Tibial nerve (tissue), 4 donors: ENCODE measurements at places on chromosomes 11 and 22.

DNA sequence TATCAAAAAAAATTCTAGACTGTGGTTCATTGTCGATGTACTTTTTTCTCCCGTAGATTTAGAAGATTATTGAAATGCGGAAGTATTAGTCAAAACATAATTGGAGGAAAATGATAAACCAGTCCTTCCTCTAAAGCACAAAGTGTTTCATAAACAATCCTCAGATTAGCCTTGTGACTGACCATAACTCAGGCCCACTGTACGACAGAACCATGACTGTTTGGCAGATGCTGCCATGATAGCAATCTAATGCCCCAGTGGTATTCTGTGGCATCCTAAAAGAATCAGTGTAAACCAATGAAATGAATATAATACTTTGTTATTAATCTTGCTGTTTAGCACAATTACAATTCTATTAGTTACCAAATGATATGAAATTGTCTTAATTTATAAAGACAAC is 127.0 kb upstream of the CTSC start:
- no peak for DNase-seq

GRCh38 chr11:63586451-63587166 is 23.4 kb upstream of the PLAAT2 start:
- DNase-seq, result no peak

- no peak for DNase-seq
Measured at GRCh38 chr11:78161962-78162371, 22.5 kb upstream of the ALG8 start.

- DNase-seq, result no peak
Measured at GRCh38 chr11:47686151-47686550, 29.0 kb downstream of the AGBL2 start.

DNA sequence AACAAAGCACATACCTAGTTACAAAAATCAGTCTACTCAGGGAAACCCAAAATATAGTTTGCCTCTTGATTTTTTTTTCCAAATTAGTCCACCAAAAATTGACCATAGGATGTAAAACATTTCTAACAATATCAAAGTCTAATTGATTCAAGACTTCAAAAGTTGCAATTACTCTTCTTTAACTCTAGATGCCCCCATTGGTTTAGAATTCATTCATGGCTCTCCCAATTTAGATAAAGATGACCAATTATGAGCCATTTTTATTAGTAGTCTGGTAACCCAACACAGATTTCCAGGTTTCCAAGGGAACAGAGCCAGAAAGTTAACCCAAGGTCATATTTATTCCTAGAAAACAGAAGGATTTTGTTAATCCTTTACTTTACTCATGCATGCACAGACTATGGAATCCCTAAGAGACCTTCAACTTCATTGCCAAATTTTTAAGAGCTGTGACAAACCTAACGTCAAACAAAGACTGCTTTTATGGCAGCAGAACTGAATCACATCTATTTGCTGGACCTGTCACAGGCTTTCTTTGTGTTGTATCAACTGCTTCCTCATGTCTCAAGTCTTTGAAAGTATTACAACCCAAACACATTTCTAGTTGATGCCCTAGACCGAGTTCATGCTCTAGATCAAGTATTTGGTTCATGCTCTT is 55.3 kb downstream of the C22orf42 start:
- no peak for DNase-seq

- no peak for DNase-seq
Measured at GRCh38 chr22:32916025-32916424, 114.5 kb downstream of the TIMP3 start.

DNA sequence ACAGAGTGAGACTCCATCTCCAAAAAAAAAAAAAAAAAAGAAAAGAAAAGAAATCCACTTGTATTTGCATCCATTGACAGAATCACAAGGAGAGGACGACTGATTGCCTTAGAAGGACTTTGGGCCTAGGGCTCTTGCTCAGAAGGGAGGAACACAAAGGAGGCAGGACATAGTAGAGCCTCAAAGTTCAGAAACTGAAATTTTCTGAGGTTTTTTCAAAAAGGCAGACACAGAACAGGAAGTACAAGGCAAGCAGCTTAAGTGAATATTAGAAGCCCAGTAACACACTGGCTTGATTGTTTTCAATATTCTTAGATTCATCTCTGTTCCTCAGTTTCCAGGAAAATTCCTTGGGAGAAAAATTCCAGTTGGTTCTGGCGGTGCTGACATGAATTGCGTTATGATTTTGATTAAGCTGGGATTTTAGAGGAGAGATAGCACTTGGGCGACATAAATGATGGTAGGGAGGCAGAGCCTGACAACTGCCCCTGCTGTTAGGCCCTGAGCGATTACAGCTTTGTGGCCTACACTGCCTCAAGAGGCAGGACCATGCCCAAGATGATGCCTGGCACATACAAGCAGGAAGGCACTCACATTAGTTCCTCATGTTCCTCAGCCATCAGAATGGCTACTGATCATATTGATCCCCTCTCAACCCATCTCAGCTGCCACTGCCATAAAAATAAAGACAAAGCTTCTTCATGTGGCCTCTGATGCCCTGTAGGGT is 15.3 kb downstream of the CLPB start:
- DNase-seq, result no peak

DNA sequence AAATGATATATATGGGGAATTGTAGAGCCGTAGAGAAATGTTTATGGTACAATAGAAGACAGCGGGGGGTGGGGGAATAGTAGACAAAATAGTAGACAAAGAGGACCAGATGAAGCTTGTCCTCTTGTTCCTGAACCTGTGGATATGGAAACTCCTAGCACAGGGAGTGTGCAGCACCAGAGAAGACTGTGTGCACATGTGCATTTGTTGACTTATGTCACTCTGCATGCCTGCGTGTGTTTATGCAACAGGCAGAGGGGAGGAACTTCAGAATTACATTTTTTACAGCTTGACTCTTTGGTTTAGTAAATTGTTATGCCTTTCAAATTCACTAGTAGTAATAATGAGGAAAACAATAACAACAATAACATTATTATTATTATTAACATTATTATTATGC is 36.0 kb downstream of the TENM4 start:
- DNase-seq, result no peak

GRCh38 chr11:114614127-114614720 is 18.6 kb upstream of the NXPE4 start:
- DNase-seq, result no peak

DNA sequence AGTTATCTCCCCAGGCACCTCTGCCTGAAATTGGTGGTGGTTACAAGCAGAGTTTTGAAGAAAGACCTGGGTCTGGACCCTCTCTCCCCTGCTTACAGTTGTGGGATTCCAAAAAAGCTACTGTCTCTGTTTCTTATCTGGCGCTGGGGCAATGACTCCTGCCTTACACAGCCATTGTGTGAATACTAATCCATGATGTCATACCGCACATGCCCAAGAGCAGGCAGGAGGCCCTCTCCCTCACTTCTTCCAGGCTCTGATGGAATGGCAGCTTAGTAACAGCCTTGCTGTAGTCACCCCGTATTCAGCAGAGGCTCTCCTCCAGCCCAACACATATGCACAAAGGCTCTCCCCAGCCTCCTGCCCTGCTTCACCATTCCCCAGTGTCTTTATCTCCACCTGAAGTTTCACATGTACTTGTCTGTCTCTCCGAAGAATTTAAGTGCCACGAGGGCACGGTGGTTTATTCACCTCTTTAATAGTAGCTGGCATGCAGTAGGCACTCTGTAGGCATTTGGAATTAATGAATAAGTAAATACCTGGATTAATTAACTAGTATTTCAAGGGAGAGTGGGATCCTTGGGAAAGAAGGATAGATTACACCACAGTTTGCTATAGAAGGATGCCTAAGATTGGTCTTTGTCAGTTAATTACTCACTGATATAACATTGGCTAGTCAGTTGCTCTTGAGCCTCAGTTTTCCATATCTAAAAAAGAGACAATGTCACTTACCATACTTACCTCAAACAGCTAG is 165.6 kb downstream of the ETS1 start:
- no peak for DNase-seq

GRCh38 chr11:60910711-60911380 is 3.1 kb upstream of the TMEM109 start:
- no peak for DNase-seq

GRCh38 chr22:19990188-19990587 is 26.4 kb downstream of the ARVCF start:
- DNase-seq, result no peak

GRCh38 chr11:69356703-69357457 is 62.9 kb downstream of the MYEOV start:
- no peak for DNase-seq

DNA sequence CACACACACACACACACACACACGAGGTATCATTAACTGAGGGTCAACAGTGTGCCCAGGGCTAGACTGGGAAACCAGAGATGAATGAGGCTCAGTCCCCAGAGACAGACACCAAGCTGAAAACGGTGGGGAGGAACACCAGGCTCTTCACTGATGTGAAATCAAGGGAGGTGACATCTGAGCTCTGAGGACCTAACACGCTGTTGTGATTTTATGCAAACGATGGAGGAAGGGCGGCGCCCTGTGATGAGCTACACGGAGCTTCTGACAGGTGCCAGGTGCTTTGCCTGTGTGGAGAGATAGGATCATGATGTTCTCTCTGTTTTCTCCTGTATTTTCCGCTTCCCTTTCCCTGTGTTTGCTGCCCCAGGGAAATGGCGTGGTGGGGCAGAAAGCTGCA is 6.5 kb upstream of the CYB5R3 start:
- no peak for DNase-seq

- DNase-seq, result no peak
Measured at GRCh38 chr11:68999093-68999747, 13.8 kb downstream of the MRGPRF start.

DNA sequence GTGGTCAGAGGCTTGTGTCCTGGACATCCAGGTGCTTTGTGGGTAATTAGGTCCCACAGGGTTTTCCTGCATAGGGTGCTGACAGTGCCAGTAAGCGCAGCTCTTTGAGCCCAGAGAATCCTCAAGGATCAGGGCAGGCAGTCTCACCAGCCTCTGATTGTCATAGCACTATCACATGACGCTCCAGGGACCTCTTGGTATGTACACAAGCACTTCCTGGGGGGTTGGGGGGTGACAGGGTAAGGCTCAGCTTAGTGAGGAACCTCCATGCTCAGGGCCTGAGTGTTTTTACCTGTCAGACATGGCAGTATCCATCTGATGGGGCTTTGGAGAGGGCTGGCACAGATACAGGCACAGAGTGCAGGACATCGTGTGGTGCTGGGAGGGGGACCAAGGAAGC is 27.9 kb upstream of the SUSD2 start:
- no peak for DNase-seq

DNA sequence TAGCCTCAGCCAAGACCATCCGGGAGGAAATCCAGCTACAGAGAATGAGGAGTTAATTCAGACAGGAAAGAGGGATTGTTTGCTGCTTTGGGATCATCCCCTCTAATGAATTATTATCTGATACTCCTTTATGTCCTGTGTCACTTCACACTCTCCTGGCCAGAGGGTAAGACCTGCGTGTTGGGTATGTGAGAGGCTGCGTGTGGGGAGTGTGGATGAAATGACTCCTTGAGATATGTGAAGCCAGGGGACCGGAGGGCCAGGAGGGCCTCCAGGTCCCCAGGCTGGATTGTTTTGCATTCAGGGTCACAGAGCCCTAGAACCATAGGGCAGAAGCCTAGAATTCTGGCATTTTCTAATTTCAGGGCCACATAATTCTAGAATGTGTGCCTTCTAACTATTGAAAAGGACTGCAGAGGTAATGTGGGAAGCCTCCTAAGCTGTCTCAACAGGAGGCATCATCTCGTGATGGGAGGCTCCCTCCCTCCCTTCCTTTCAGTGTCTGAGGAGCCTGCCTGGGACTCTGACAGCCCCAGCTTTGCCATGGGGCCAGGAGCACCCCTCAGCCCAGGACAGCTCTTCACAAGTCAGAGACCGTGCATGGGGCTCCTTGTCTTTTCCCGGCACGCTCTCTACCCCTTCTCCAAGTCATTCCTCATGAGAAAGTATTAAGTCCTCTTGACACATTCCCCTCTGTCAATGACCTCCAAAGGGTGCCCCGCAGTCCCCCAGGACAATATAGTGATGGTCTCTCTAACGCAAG is 3.7 kb downstream of the TPBGL start:
- no peak for DNase-seq

DNA sequence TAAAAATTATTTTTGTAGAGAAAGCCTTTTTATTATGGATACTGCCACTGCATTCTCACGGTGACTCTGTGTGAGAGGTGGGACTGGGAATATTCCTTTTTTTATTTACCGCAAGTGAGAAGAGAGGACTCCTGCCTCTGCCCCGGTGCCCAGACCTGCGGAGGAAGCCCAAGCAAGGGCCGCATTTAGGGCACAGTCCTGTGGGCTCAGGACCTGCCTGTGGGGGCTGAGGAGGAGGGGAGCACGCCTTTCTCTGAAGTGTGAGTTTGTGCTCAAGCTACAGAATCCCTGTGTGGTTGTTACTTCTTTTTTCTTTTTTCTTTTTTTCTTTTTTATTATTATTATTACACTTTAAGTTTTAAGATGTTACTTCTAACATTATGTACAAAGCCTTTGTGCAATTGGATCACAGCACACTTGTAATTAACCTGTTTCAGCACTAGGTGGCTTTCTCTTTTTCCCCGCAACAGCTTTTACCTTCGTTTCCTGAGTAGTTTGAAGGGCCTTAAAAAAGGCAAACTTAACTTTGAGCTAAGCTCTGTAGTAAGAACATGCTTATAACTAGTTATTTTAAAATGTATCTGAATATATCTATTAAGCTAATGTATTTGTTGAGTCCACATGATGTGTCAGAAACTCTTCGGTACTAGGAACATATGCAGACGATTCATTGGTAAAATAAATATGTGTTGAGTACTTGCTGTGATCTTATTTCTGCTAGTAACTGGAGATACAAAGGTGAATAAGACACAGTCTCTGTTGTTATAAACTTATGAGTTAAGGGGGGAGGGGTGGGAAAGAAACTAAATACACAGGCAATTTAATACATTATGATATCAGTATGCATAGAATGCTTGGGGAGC is 18.3 kb downstream of the AMOTL1 start:
- no peak for DNase-seq

- DNase-seq, result no peak
Measured at GRCh38 chr22:37639070-37639760, at the start of gene SH3BP1. Gene SH3BP1, plus strand, starts transcription at chr22:37639669. Its CDS starts 119 bp downstream, at chr22:37639788.

DNA sequence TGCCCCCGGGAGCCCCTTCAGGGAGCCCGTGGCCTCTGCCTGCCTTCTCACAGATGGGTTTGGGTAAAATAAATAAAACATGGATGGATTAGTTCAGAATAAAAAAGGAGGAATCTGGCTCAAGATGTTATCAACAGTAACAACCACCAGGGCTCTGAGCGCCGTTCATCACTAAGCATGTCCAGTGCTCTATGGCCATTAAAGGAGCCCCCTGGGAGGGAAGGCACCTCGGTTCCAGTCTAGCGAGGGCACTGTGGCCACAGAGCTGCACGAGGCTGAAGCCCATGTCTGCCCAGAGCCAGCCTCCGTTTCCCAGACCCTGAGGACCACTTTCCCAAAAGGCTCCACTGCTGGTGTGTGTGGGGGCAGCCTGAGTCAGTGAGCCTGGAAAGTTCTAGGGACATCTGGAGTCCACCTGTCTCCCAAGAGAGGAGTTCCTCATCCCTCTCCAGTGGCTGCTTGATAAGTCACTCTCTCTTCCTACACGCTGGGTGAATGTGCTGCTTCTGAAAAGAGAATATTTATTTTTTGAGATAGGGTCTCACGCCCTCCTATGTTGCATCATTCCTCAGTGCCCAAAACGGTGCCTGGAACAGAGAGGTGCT is 614.6 kb downstream of the TBC1D22A start:
- no peak for DNase-seq

GRCh38 chr11:3008746-3009336 is 16.7 kb upstream of the NAP1L4 start:
- no peak for DNase-seq
